ENCODE measurements at places on chromosomes 11 and 22. TPM values are rescaled to one million over a fixed set of nuclear protein-coding genes. Genes with fewer than 3 reads are reported as not detected.
A peak's percentile ranks its signal among the peaks of the same experiment; 100 is the strongest.

- DNase-seq, result peak; percentile 86
Measured at GRCh38 chr11:75365711-75366181, 14.3 kb upstream of the ARRB1 start.

CASTOR1 gene
- 2.7 TPM for polyA plus RNA-seq

KLHL35 gene
- 0.66 TPM for polyA plus RNA-seq

SERPIND1 gene
- polyA plus RNA-seq, result 0.03 TPM

SNX32 gene
- 0.33 TPM for polyA plus RNA-seq

DNA sequence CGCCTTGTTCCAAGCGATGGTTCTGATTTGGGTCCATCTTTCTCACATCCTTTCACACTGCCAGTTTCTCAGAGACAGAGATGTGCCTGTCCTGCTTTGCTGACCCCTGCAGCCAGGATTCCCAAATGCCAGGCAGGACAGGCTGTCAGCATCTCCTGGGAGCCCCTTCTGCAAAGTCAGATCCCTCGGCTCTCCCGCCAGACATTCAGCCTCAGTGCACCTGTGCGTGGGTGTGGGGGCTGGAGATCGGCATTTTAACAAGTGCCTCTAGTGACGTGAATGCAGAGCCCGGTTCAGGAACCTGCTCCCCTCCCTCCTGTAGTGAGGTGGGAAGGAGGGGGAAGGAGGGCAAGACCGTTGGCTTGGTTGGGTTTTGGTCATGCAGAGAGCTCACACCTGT, 108.9 kb upstream of the FGF3 start:
- DNase-seq, result no peak

EFCAB6 gene
- polyA plus RNA-seq, result 1.0 TPM

- DNase-seq, result no peak
Measured at GRCh38 chr11:119777940-119778339, 48.9 kb upstream of the NECTIN1 start.

All from fibroblast of lung (primary cell).